ENCODE measurements at places on chromosomes 2 and 18.

GRCh38 chr2:49241501-49241900 is 87.2 kb upstream of the FSHR start:
- DNase-seq: no peak

- DNase-seq: no peak
Measured at GRCh38 chr18:23835506-23835905, 146.3 kb downstream of the LAMA3 start.

- DNase-seq: no peak
Measured at GRCh38 chr2:37784071-37784758, 112.8 kb upstream of the CDC42EP3 start.

- DNase-seq: no peak
Measured at GRCh38 chr18:45566025-45566740, 49.1 kb upstream of the SLC14A2 start.

DNA sequence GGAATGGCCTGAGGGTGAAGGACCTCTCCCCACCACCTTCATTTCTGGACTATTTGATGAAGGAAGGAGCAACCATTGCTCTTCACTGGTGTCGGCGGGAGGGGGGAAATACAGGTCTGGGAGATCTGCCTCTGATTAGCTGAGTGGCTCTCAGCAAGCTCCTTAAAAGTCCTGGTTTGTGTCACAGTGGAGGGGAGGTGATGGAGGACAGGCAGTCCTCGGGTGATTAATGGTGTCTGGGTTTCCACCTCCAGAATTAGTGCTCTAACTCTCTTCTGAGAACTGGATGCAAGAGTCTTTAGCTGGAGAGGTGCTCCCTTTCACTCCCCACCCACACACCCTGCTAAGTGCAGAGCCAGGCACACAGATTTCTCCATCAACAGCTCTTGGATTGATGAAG is 83.2 kb downstream of the TTC32 start:
- DNase-seq: no peak

DNA sequence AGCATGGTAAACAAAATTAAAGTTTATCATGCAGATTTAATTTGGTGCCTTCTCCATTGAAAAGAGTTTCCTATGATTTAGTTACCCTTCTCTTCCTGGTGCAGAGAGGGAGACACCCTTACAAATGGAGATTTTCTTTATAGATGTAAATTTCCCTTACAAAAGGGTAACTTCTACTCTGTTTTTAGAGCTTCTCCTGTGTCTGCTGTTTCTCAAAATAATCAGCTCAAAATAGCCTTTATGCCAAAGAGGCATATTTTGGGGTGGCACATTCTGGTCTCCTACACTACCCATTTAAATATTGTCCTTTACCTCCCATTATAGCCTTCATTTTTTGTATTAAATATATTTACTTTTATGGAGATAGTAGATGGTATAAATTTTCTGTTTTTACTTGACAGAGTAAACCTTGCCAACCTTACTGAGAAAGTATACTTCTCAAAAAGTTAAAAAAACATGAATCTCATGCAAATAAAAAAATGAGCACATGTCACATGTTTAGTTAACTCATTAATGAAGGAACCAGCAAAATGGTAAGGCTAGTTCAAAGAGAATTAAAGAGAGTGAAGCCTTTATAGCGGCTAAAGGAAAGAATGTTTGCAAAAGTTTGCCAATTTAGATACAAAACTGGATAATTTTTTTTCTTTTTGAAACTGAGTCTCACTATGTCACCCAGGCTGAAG is 83.3 kb upstream of the MSH6 start:
- DNase-seq: no peak

DNA sequence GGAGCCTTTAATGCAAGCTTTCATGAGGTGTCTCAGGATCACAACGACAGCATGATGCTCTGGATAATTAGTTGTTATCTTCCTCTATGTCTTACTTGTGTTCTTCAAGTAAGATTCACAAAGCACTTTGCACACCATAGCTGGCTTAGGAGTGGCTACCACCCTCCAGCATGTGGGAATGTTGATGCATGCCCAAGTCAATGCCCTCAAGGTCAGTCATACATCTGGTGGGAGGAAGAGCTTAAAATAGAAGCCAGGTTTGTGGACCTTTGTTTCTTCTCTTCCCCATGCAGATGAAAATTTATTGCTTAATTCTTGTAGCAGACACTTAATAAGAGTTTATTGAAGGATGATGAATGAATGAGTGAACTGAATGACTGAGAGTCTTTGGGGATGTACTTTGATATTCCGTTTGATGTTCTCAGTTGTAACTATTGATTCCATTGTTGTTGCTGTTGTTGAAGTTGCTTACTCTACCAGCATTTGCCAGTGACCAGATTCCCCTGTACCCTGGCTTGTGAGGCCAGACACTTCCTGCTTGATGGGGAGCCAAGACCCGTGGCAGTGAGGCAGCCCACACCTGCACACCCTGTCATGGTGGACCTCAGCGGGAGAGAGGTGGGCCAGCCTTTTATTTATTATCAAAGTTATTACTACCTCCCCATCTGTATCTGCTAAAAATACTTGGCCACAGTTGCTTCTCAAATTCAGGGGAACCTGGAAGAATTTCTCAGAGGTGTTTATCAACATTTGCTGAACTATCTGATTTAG is 137.8 kb downstream of the LAMA3 start:
- no peak for DNase-seq

GRCh38 chr2:61471905-61472805 is 1.3 kb upstream of the USP34 start:
- no peak for DNase-seq

- DNase-seq: no peak
Measured at GRCh38 chr18:57738078-57738477, 65.0 kb downstream of the ATP8B1 start.

GRCh38 chr2:30611583-30611982 is 164.5 kb downstream of the LCLAT1 start:
- DNase-seq: no peak

DNA sequence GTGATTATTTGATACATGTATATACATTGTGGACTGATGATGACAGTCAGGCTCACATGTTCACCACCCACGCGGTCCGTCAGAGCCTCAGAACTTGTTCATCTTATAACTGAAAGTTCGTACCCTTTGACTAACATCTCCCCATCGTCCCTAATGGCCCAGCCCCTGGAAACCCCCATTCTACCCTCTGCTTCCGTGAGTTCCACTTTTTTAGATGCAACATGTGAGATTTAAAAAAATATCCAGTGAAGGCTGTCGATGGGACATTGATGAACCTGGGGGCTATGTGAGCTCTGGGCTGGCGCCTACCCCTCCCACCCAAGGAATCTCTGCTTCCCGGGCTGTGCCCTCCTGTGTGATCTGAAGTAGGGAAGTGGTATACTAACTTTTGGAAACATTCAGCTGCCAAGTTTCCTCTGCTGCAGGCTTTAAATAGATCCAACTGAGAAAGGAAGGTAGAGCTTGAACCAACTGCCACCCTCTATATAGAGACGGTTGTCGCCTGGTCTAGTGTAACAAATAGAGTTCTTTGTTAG is 163.8 kb downstream of the FAM210A start:
- DNase-seq: peak; percentile 76

- DNase-seq: peak; percentile 62
Measured at GRCh38 chr18:46071653-46072375, at the start of gene PSTPIP2. Gene PSTPIP2, minus strand, starts transcription at chr18:46072260. Its CDS starts 72 bp downstream, at chr18:46072188.

GRCh38 chr2:238157506-238158017 is 1.2 kb upstream of the ERFE start:
- no peak for DNase-seq

- no peak for DNase-seq
Measured at GRCh38 chr18:62187543-62188510, 772 bp downstream of the RELCH start.
